ENCODE measurements at places on chromosomes 4 and X. TPM values are rescaled to one million over a fixed set of nuclear protein-coding genes. Genes with fewer than 3 reads are reported as not detected.

The GLUD2 gene
- total RNA-seq = 0.33 TPM

The CTAG1B gene
- not detected for total RNA-seq

The EFNB1 gene
- 12.9 TPM for total RNA-seq

The SYN1 gene
- total RNA-seq = 1.0 TPM

The ARHGAP24 gene
- total RNA-seq = 17.4 TPM

The CXCL3 gene
- 0.23 TPM for total RNA-seq

The MAPK10 gene
- 0.85 TPM for total RNA-seq

- no peak for DNase-seq
- H3K27me3 ChIP-seq = no peaks in the 10 kb centered on the region
- no peak overlapping the region for H3K27ac ChIP-seq
- H3K4me1 ChIP-seq = no peaks in the 10 kb centered on the region
- no peaks in the 10 kb centered on the region for H3K36me3 ChIP-seq
- no peak overlapping the region for H3K4me3 ChIP-seq
Measured at GRCh38 chr4:178937130-178937529, 1494.9 kb upstream of the AGA start.

DNA sequence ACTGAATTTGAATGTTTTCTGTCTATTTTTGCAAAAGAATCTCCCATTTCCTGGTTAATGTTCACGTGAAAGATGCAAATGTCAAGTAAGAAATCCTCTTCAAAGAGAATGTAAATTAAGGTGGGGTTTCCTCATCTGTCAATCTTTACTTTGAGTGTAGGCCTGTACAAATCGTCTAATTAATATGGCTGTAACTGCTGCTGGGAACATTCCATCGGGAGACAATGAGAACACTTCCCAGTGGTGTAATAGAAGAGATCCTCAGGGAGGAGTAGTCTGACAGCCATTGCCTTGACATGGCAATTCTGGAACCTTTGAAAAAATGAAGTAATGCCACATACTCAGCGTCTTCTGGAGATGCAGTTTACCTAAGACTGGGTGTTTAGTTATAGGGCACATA is 3.7 kb downstream of the EREG start:
- no peak overlapping the region for H3K27ac ChIP-seq
- DNase-seq = no peak
- H3K36me3 ChIP-seq = peaks cover 2% of the 10 kb centered on the region
- H3K4me3 ChIP-seq = peak overlapping the region; percentile 33

GRCh38 chrX:136691028-136691809 is 43.3 kb downstream of the CD40LG start:
- H3K36me3 ChIP-seq = no peaks in the 10 kb centered on the region
- H3K27me3 ChIP-seq = no peaks in the 10 kb centered on the region
- DNase-seq = no peak
- peaks cover 3% of the 10 kb centered on the region for H3K4me1 ChIP-seq

GRCh38 chr4:119130365-119131065 is 5.1 kb upstream of the MYOZ2 start:
- H3K4me3 ChIP-seq = no peak overlapping the region
- H3K36me3 ChIP-seq = no peaks in the 10 kb centered on the region
- no peaks in the 10 kb centered on the region for H3K4me1 ChIP-seq
- H3K27ac ChIP-seq = no peak overlapping the region
- no peak for DNase-seq

Measured in Panc1 (cell line).